ENCODE measurements at places on chromosomes 16 and 17.

DNA sequence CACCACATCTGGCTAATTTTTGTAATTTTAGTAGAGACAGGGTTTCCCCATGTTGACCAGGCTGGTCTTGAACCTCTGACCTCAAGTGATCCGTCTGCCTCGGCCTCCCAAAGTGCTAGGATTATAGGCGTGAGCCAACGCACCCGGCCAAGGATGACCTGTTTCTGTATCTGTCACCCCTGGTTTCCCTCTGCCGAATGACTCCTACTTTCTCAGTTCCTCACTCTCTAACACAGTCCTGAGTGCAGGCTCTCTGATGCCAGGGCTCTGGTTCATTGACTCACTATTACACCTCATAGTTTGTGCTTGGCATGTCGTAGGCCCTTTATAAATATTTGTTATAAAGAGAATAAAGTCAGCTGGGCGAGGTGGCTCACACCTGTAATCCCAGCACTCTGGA, 10.7 kb upstream of the PRPF8 start:
- DNase-seq = no peak

DNA sequence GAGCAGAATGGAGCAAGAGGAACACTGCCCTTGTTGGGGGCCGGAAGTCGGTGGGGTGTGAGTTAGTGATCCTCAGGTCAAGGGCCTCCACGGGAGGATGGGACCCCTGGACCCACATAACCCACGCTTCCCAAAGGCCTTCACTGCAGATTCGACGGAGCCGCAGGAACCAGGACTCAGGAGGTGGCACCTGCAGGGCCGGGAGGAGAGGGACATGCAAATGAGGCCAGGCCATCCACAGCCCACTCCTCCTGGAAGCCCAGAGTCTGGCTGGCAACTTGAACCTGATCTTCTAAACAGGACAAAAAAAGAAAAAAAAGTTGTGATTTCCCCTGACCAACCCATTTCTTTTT, 299.9 kb downstream of the SOX9 start:
- DNase-seq = no peak

- peak; percentile 22 for DNase-seq
Observed at GRCh38 chr16:1533443-1533951, at the start of gene TMEM204. TMEM204 (plus strand) TSS chr16:1533666; CDS start chr16:1534276, 610 bp downstream.

GRCh38 chr17:74646231-74646630, 22.7 kb upstream of the CD300E start:
- no peak for DNase-seq

- no peak for DNase-seq
Observed at GRCh38 chr17:76645481-76645880, 1.9 kb upstream of the ST6GALNAC1 start.

- no peak for DNase-seq
Observed at GRCh38 chr17:29582772-29583171, 6.7 kb downstream of the GIT1 start.

DNA sequence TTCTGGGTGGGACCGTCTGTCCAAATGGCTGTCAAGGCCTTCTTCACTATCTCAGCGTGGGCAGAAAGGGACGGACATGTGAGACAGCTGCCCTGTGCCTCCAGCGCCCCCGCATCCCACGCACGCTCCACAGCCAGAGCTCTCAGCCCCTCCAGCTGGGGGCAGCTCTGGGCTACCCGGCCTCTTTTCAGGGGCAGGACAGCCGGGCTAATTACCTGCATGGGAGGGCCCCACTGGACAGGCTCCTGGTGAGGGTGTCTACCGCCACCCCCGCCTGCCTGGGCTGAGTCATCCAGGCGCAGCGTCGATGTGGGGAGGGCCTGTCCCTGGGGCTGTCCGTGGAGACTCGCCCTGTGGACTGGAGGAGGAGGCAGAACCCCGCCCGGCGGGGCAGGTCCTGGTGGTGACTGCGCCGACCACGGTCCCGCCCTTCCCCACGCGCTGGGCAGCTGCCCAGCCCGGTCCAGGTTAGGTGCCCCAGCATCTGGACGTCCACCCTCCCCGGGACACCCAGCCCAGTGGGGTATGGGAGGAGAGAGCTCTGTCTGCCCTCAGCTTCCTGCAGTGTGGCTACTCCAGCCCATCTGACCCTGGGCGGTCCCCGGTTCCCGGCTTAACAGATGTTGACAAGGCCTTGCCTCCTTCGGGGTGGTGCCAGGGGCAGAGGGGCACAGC, 5.9 kb upstream of the METRNL start:
- no peak for DNase-seq

GRCh38 chr16:85503679-85504231, 109.4 kb upstream of the GSE1 start:
- DNase-seq = no peak

GRCh38 chr17:42676424-42677011, at the start of gene PLEKHH3:
PLEKHH3 (minus strand) TSS chr17:42676994; CDS start chr17:42676563, 431 bp downstream.
- no peak for DNase-seq

DNA sequence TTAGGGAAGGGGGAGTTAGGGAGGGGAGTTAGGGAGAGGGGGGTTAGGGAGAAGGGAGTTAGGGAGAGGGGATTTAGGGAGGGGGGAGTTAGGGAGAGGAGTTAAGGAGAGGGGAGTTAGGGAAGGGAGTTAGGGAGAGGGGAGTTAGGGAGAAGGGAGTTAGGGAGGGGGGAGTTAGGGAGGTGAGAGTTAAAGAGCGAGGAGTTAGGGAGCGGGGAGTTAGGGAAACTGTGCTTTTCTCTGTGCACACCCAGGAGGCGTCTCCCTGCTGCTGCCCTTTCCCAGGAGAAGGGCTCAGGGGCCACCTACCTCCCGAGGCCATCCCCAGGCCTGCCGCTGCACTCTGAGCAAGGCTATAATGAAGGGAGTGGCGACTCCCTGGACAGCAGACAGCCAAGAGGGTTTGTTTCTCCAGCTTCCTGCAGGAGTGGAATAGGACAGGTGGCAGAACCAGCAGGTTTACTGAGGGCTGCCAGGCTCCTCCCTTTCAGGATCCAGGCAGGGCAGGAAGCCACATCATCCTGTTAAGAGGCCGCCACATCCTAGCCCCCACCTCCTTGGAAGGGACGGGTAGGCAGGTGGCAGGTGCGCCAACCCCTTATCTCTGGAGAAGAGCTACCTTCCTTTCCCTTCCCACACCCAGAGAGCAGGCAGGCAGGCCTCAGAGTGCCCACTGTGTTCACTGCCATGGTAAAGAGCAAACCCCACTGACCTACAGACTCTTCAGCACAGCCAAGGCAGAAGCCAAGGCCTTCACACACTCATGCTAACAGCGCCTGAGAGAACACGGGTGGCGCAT, 4.3 kb downstream of the CANT1 start:
- DNase-seq = no peak

DNA sequence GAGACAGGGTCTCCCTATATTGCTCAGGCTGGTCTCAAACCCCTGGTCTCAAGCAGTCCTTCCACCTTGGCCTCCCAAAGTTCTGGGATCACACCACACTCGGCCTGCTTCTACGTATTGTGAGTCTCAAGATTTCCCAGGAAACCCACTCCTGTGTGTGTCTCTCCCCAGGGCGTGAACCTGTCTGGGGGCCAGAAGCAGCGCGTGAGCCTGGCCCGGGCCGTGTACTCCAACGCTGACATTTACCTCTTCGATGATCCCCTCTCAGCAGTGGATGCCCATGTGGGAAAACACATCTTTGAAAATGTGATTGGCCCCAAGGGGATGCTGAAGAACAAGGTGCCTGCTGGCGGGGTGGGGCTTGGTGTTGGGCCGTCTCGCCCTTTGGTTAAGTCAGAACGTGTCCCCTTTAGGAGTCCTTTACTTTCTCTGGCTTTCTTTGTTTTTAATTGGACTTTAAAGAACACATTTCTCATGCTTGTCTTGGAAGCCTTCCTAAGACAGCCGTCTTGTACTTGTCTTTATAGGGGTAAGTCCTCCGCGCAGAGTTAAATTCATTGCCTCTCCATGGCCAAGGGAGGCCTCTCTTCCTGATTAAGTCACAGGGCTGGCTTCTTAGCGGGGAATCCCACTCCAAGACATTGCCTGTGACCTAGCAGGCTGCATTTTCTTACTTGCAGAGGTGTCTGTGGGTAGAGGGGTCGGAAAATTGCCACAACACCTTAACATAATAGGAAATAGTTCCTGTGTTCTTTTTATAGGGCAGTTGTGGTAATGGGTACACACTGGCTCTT, 136.4 kb downstream of the ABCC6 start:
- DNase-seq = no peak

GRCh38 chr16:23496821-23497542, 13.3 kb downstream of the GGA2 start:
- DNase-seq = no peak

DNA sequence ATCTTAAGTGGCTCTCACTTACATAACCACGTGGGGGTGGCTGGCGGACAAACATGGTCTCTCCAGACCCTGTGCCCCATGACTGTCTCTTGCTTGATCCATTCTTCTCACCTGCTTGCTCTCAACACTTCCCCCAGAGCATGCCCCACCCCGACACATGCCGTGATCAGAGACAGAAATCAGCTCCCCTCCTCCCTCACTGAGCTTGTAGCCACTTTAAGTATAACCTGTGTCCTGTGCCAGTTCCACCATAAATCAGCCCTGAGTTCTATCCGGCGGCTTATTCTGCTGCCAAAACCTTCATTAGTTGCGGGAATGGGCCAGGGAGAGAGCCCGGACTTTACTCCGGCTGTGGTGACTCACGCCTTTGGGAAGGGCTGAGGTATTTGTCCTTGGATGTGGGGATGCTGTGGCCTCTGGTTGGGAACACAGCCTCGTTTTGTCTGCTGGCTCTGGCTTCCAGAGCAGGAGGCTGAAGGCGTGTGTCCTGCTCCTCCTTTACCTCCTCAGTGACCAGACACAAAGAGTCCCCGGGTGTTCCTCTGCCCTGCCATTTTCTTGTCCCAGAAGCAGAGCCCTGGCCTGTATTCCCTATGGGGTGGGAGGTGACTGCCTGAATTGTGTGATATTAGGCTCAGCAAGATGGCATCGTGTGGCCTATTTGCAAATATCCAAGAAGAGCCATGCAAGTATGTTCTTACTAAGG, 21.1 kb downstream of the ANKRD40 start:
- DNase-seq = no peak

- no peak for DNase-seq
Observed at GRCh38 chr17:21380659-21381058, 4.5 kb downstream of the KCNJ12 start.

GRCh38 chr16:29836623-29837022, 16.4 kb downstream of the MVP start:
- DNase-seq = no peak

DNA sequence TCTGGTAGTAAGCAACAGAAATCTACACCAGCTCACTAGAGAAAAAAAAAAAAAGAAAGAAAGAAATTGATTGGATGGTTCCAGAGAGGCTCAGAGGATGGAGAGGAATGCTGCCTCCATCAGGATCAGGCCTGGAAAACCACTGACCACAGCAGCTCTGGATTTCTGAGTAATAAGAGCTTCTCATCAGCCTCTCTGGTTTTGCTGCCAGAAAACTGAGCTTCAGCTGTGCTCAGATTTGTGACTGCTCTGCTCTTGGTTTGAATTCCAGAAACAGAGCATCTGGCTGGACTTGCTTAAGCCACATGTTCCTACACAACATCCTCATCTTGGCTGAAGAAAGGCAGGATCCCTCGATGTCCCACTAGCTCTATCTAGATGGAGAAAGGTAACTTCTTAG, 25.9 kb downstream of the IRX6 start:
- no peak for DNase-seq

DNA sequence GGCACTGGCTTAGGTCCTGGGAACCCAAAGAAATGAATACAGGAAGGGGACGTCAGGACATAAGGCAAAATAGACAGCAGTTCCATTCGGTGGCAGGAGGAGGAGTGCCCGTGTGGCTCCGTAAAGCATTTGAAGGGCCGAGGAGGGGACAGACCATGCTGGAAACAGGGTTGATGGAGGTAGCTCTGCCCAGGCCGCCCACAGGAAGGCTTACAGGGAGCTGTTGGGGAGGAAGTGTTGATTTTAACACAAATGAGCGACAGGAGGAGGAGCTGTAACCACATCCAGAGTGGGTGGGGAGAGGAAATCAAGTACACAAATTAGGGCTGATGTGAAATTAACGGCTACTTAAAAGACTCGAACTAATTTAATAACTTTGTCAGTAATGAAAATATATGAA, 54.6 kb downstream of the RBFOX3 start:
- DNase-seq = no peak

GRCh38 chr16:67327743-67328142, 1.1 kb downstream of the LRRC36 start:
- no peak for DNase-seq

- no peak for DNase-seq
Observed at GRCh38 chr16:12191102-12191501, 214.6 kb downstream of the SNX29 start.

DNA sequence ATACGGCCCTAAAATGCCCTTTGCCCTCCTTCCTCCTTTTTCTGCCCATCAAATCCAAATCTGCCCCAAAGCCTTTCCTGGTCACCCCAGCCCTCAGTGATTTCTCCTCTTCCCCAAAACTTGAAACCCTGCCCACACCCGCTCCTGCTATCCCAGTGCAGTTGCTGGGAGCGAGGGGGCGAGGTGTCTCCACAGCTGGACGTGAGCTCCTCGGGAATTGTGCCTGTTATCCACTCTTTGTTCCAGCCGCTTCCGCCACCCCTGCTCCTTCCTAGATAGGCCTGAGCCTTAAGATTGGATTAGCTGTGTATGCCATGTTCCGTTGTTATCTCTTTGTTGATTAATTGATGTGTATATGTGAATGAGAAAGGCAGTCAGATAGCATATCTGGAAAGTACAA, 2.6 kb upstream of the KRT35 start:
- no peak for DNase-seq

GRCh38 chr17:65783845-65784334, 222.4 kb upstream of the AXIN2 start:
- peak; percentile 47 for DNase-seq

- peak; percentile 83 for DNase-seq
Observed at GRCh38 chr16:65070831-65071432, 50.9 kb downstream of the CDH11 start.

DNA sequence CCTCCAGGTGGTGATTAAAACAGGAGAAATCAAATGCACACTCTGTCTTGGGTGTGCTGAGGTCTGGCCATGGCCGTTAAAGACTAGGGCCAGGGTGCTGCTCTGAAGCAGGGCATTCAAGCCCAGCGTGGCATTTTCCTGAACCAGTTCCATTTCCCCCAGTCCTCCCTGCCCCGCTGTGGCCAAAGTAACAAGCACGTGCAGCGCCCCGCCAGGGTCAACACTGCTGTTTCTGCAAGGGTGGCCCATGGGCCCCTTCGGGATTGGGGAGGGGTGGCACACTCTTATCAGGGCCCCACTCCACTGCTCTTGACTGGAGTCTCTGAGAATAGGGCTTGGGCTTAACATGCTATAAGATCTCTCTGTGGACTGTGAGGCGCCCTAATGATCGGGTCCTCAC, 72.9 kb downstream of the IL21R start:
- no peak for DNase-seq
